ENCODE measurements at places on chromosomes 2 and 18. TPM values are rescaled to one million over a fixed set of nuclear protein-coding genes. Genes with fewer than 3 reads are reported as not detected.

The AFF3 gene
- total RNA-seq = 22.8 TPM

The VRK2 gene
- 20.5 TPM for total RNA-seq

The GALNT13 gene
- total RNA-seq = 1.9 TPM

DNA sequence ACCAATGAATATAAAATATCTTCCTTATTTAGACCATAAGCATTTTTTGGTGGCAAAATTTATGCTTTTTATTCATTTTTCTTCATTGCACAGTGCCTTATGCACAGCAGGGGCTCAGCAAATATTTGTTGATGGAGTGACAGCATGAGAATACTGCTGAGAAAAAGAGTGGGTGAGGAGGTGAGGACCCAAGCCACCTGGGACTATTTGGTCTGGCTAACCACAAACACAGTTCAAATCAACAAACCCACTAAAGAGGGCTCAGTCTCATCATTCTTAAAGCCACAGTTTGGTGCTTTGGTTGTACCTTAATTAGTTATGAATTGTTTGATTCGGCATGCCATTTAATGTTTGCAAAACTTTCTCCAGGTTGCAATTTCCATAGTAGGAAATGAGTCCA lies 183.5 kb upstream of the ZNF521 start:
- no peak for DNase-seq

Measured in left cardiac atrium (tissue), 4 donors.